Ascending aorta (tissue), 2 donors: ENCODE measurements at places on chromosomes 12 and 14. TPM values are rescaled to one million over a fixed set of nuclear protein-coding genes. Genes with fewer than 3 reads are reported as not detected.

DNA sequence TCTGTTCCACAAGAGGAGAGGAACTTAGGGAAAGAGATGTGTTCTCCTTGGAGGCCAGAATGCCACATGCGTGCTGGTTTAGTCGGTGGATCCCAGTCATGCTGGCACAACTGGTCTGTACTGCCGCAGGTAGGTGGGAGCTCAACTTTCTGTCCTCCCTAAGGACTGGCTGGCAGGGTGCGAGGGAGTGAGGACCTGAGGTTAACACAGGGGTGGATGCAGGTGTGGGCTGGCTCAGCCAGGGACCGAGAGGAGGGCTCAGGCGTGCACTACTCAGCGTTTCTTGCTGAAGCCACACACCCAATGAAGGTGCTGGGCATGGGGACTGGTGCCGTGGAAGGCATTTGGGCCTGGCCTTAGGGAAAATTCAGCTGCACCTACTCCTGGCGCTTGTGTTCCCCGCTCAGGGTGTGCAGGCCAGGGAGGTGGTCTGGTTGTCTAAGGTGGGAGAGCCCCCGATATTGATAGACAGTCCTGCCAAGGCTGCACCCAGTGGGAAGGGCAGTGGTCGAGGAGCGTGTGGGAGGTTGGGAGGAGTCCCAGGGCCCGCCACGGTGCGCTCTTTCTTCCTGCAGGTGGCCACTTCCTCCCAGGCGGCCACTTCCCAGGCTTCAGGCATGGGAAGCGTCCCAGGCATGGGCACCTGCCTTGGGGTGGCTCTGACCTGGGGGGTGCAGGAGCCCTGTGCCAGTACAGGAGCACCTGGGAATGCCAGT lies 138.4 kb downstream of the ADGRD1 start:
- DNase-seq: peak; percentile 44

NKX2-1 gene
- not detected for total RNA-seq

- no peak for DNase-seq
These were observed 108.2 kb downstream of the PRMT8 start for GRCh38 chr12:3598896-3599860.

CLEC4D gene
- total RNA-seq: not detected

DNA sequence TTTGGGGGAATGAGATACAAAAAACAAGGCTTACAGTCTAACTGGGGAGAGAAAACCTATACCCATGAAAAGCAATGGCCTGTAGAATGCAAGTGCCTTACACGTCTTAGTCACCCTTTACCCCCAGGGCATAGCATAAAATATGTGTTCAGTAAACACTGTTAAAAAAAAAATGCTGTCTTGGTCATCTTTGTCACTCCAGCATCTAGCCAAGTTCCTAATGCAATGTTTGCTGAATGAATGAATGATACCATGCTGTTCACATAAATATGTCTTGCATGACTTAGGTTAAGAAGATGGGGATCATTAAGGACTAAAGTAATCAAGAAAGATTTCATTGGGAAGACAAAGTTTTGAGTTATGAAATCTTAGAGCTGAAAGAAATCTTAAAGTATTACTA lies 38.5 kb downstream of the PPP2R5E start:
- DNase-seq: no peak

- no peak for DNase-seq
These were observed 41.4 kb downstream of the CLIP1 start for GRCh38 chr12:122381021-122381420.

GRCh38 chr14:49679271-49679670 lies 8.7 kb downstream of the POLE2 start:
- DNase-seq: no peak

DNA sequence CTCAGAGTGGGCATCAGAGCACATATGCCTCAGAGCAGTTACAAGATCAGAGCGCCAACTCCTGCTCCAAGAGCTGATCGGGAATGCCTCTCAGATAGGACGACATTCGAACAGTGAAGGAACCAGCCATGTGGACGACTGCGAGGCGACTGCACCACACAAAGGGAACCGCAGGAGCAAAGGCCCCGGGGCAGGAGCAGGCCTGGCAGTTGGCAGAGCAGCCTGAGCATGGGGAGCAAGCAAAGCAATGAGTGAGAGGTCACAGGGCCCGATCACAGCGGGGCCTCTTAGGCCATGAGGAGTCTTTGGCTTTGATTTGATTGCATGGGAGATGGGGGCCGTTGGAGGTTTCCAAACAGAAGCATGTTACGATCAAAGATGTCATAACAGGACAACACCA lies 90.3 kb downstream of the LGMN start:
- DNase-seq: no peak

- DNase-seq: no peak
These were observed 89.3 kb downstream of the KCNC2 start for GRCh38 chr12:75120311-75120711.

DNA sequence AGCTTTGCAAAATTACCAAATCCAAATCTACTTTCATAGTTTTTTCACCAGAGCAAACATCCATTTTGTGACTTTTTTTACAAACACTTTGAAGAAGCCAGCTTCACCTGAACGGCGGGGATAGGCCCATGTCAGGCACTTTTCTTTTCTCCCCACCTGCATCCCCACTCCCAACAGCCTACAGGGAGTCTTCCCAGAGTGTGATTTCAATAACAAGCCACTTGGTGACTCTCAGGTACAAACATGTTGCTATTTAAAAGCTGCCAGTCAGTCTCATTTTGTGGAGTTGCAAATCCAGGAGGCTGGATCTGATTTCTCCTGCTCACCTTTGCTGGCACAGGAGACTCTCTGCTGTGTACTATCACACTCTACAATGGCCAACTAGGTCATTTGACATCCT lies 285.5 kb downstream of the KCNH5 start:
- no peak for DNase-seq
